ENCODE measurements at places on chromosomes 7 and 10. TPM values are rescaled to one million over a fixed set of nuclear protein-coding genes. Genes with fewer than 3 reads are reported as not detected.

Gene AVL9
- polyA plus RNA-seq, result 13.2 TPM

Gene RHBDD2
- 20.7 TPM for polyA plus RNA-seq

DNA sequence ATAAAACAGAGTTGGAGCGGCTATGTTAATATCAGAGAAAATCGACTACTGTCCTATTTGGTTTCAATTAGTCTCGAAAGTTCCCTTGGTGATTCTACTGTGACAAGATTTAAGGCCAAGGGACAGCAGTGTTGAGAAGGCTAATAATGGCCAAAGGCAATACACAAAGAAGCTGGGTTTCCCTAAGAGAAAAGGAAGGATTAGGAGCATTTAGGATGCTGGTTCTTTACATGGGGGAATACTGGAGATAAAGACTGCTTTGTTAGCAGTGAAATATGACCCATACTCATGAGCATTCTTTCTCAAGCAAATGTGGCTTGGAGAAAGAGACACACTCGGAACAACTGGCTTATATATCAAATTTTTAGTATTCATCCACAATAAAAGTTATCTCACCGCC is 32.2 kb downstream of the IQUB start:
- DNase-seq, result no peak

GRCh38 chr7:5681979-5682546 is 99.4 kb downstream of the RNF216 start:
- no peak for DNase-seq

Gene RFC2
- polyA plus RNA-seq, result 34.2 TPM

DNA sequence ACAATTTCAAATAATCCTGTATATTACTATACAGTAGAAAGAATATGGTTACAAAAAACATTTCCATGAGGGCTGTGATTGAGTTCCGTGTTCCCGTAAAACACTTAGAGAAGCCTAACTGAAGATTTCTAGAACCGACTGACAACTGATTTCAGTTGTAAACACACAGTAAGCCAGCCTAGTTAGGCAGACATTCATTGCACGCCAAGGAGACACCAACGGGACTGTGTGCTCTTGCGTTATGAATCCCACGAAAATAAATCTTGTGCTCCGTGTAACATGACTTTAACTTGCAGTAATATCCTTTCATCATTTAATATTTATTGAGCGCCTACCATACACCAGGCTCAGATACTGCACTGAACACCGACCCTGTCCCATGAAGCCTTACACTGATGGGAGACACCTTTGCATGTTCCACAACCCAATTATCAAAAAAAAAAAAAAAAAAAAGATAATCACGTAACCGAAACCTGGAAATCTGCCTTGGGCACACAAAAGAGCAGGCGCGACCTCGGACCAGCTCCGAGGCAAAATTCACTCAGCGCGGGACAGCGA is 420 bp upstream of the KLHL7 start:
- DNase-seq, result no peak

Gene FAM241B
- polyA plus RNA-seq, result 0.27 TPM

GRCh38 chr10:12287772-12288171 is 61.6 kb upstream of the CAMK1D start:
- no peak for DNase-seq

Gene CUBN
- 3.3 TPM for polyA plus RNA-seq

DNA sequence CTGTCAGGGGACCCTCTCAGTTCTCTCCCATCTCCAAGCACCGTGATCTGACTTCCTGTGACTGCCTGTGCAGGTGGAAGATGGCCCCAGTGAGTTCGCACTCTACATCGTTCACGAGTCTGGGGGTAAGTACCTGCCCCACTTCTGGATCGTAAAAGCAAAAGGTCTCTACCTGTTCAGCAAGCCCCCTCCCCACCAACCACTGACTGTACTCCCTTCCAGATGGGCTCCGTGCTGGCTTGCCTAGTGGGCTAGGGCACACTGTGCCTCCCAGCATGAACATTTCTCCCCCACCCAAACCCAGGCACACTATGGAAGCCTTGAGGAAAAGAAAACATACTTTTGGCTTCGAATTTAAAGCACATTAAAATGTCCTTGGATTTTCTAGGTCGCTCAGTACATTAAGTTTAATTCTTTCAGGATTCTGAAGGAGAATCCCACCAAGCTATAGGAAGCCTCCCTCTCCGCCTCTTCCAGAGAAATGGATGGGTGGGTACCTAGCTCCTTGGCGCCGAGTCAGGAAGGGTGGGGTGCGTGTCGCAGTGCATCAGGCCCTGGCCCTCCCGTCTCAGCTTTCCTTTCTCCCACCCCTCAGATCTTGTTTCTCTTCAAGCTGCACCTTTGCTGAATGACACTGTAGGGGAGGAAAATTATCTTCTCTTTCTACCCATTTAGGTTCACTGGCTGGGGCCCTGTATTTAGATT is 11.0 kb upstream of the ZNF22 start:
- no peak for DNase-seq

GRCh38 chr10:59099481-59099880 is 77.0 kb upstream of the PHYHIPL start:
- peak; percentile 76 for DNase-seq

DNA sequence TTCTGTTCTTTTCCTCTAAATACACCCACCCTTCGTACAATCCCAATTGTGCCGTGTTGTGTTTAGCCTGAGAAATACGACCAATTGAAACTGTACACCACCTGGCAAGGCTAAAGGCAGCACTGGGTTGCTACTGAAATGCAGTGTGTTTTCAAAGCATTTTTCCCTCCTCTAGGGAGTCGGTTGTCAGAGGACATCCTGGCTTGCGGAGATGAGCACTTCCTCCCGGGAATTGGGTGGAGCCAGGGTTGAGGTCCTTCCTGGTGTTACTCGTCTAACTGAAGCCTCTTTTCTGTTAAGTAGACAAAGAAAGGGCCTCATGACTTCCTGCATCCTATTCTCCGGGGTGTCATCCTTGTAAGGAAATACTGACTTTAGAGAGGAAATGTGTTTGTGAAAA is 133.5 kb downstream of the MTPAP start:
- peak; percentile 59 for DNase-seq

DNA sequence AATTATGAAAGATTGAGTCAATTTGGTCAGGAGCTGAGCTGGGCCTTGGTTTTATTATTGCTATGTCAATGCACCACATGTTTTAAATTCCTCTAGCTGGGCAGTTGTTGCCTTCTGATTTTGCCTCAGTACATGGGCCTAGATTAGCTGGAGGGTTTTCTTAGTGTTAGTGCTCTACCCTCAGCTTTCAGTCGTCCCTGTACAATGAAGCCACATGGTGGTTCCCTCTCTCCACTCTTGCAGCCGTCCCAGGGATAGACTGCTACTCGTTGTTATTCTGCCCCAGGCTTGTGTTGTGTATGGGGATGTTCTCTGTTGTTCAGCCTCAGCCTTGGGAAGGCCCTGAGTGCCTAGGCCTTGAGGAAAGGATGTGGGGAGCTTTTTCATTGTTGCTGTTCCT is 37.0 kb downstream of the NHLRC2 start:
- DNase-seq, result no peak

Gene PIK3AP1
- polyA plus RNA-seq, result 3.2 TPM

GRCh38 chr7:42628054-42628453 is 283.8 kb downstream of the C7orf25 start:
- no peak for DNase-seq

Gene HTR7
- 0.36 TPM for polyA plus RNA-seq

DNA sequence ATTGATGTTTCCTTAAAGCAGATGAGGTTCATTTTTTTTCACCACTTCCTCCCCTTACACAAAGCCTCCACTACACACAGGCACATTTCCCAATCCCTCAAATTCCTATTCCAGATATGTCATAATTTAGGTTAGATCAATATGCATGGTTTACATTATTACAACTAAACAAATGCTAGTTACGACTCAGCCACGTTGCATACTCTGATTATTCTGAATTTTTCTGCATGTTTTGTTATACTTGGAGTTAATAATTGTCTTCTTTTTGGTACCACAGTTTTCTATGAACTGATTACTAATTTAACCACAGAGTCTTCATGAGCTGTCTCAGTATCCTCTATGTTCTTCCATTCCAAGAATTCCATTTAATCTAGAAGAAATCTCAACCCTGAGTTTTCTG is 4.4 kb upstream of the BICC1 start:
- DNase-seq, result no peak

DNA sequence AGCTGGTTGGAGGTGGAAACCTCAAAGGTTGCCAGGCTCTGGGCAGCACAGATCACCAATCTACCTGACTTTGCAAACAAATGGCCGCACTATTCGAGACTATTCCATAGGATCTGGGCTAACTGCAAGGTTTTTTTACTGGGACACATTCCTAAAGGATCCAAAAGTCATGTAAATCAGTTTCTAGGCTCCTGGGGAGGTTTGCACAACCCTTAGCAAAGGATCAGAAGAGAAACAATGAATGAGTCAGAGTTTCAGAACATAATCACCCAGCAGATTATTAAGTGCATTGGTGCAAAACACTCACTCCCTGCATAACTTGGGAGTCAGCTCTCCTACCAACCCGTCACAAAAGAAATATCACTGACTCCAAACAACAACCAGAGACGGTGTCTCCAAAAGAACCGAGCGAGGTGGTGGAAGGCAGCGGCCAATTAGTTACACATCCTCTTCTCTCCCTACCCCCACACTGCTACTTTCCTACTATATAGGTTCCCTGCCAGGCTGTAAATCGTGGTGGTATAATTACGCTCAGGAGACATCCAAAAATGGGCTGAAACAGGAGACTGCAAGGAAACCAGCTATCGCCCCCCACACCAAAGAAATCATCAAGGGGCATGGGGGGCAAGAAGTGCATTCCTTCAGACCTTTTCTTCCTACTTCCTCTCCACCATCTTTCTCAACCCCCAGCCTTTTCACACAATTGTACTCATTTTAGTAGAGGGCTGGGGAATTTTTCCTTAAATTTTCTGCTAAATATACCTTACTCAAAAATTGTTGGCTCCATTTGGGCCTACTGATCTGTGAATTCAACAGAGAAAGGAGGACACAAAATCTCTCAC is 3.2 kb downstream of the UBE2H start:
- peak; percentile 28 for DNase-seq

Gene PRR15
- not detected for polyA plus RNA-seq

DNA sequence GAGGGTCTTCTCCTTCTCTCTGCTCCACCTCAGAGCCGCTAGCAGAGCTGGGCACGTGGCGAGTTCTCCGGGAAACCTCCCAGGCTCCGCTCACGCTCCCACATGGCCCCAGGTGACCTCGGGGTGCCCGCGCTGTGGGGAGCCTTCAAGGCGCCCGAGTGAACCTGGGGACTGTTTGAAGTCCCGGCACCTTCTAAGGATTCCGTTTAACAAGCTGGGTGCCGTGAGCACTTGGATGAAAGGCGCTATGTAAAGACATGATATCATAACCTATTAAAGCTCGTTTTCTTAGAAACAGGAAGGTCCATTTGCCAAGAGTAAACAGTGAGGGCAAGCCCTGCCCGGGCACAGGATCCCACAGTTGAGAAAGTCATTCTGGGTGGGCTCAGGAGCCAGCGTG is 15.8 kb upstream of the MYL10 start:
- no peak for DNase-seq

DNA sequence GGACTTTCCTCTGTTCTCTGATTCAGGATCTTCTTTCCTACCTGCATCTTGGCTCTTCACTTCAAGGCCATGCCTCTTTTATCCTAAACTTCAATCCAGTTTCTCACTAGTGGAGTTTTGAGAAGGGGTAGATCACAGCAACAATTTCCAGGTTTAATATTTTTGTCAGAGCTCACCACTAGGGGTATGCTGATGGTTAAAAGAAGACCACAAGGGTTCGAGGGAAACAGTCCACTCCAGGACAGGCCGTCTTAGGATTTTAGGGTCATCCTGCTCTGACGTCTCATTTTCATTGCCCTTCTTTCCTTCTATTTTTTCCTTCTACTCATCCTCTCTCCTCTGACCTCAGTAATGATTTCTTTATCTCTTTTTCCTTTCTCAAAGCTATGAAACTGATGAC is 11.3 kb downstream of the STAG3 start:
- DNase-seq, result no peak

Gene CYP26C1
- not detected for polyA plus RNA-seq

DNA sequence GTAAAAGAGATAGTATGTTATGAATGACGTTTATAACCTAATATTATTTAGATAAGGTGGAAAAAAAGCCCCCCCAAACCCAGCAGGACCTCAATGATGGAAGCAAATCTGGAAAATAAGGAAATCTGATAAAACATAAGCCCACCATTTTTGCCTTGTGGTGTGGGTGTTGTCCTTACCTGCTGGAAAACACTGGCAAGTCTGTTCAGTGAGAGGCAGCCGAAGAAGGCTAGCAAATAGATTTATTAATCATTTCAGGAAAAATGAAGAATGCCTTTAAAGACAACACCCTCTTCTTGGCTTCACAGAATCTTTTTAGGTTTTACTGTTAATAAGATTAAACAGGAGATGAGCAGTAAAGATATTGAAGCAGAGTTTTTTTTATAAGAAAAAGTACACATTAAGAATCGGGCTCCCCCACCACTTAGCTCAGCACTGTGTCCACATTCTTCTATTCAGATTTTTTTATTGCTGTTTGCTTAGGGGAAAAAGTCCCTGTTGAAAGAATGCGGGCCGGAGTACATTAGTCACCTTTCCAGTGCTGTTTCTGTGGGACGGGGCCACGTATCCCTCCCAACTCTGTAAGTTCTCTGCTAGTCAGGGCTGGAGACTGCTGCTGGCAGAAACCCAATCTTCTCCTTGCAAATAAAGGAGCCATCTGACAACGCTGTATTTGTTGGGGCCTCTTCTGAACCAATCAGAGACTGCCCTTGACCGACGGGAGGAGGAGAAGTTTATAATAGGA is 104.1 kb downstream of the EVX1 start:
- peak; percentile 31 for DNase-seq

DNA sequence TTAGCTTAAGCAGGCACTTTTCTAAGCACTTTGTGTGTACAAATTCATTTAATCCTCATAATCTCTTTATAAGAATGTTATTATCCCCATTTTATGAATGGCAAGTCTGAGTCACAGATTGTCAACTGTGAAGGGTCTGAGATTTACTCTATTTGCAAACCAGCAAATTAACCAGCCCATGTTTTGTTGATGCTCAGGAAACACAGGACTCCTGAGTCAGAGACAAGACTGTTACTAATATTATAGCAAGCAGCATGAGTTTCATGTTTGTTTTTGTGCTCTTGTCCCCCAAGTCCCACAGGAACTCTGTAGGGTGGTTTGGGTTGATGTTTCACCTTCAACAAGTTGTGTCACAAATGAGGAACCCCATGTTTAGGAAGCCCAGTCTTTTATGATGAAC is 182.0 kb upstream of the PPP1R3A start:
- DNase-seq, result no peak

DNA sequence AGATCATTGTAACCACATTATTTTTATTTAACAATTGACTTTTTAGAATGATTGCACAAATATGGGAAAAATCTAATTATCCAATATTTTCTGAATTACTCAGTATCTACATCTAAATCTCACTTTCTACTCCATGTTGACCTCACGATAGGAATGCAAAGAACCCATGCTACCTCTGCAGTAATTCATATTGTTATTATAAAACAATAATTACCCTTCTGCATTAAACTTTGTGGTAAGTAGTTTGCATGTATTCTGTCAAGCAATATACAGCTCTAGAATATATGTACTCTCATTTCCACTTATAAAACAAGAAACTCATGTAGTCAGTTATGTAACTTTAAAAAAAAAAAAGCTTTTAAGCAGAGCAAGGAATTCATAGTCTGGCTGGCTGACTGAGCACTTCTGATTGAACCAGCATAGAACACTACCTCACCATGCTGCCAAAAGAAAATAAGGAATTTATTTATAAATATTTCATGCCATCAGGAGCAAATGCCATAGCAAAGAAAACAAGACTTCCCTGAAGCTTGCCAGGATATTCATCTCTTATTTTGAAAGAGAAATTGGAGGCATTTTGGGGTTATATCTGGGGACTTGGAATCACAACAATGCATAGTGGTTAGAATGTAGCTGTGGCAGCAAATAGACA is 895.7 kb downstream of the XPNPEP1 start:
- no peak for DNase-seq

Gene SLF2
- 98.3 TPM for polyA plus RNA-seq
